ENCODE measurements at places on chromosomes 2 and 18.
A peak's percentile ranks its signal among the peaks of the same experiment; 100 is the strongest.

GRCh38 chr2:200738590-200738989, 73.1 kb upstream of the BZW1 start:
- DNase-seq, result no peak

DNA sequence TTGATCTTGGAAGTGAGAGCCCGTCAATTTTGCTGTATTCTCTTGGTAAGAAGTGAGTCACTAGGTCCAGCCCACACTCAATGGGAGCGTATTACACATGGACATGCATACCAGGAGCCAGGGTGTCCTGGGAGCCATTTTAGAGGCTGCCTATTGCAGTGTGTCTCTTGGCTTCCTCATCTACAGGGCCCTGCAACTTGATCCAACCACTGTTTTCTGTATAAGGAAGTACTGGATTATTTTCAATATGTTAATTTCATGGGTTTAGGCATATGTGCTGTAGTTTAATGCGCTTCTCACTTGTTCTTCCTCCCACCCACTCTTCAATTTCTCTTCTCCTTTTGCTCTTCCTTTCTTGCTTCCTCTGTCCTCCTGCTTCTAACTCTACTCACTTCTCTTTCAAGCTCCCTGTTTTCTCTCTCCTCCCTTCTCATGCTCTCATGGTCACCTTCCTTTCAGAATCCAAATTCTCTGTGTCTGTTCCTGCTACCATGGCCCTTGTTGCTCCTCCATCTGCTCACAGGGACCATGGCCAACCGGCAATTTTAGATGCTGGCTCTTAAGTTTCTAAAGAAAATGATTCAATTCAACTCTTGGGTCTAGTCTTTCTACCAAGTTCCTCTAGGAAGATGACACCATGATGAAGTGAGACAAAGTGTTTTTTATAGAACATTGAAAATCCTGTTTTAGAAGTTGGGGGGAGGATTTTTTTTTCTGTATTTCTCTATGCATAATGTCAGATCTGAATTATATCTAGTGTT, 152.0 kb upstream of the ZEB2 start:
- no peak for DNase-seq

- DNase-seq, result no peak
Measured at GRCh38 chr2:239756790-239757760, 268.1 kb downstream of the NDUFA10 start.

GRCh38 chr2:209942936-209943605, 59.4 kb upstream of the RPE start:
- no peak for DNase-seq

- DNase-seq, result no peak
Measured at GRCh38 chr18:37869051-37869450, 303.5 kb upstream of the CELF4 start.

DNA sequence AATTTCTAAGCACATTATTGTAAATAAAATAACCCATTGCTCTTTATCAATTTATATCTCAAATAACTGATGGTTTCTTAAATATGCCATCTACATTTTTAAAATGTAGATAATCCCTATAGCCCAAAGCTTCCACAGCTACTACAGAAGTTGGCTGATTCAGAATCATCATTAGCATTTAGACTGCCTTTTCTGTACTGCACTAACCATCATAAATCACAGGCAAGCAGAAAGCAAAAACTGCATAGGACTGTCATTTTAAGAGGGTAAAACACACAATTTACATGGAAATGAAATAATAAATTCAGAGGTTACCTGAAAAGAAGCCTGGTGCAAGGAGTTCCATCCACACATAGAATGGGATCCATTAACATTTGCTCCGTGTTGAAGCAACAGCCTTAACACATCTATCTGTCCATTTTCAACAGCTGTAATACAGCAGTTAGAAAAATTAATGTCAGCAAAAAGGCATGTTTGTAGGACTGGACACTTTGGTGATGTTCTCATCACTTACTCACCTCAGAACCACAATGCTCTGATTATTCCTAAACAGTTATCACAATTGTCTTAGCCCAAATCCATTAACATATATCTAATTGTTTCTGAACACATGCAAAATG, 38.4 kb upstream of the CHAC2 start:
- no peak for DNase-seq

GRCh38 chr2:134276381-134277172, 22.7 kb downstream of the MGAT5 start:
- no peak for DNase-seq

DNA sequence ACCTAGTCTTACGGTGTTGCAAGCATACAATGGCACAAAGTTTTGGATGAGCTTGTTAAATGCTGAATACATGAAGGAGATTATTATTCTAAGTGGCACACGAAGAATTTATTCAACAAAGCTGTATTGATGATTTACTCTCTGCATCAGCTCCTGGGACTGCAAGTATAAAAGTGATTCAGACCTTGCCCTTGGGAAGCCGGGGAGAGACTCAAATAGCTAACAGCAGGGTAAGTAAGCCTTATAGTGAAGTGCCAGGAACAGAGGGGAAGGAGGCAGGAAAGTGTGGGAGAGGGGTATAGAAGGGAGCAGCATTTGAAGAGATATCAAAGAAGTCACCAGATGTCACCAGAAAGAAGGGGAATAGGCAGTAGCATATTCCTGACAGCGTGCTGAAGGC, 115.4 kb downstream of the MCFD2 start:
- no peak for DNase-seq

GRCh38 chr2:241966647-241967466, 97.3 kb downstream of the RTP5 start:
- no peak for DNase-seq

DNA sequence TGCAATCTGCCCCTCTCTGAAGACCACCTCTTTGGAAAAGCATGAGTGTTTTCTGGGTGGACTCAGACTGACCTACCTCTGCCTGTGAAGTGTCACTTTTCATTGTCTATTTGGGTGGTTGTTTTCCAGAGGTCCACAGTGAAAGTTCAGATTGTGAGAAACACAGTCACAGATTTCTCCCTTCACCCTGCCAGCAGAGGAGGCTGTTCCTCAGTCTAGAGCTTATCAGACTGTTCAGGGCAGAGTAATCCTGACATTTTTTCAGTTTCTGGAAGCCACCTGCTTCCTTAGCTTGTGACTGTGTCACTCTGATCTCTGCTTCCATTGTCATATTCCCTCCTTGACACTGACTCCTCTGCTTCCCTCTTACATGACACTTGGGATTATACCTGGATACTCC, 55.4 kb upstream of the RMP24 start:
- DNase-seq, result no peak

DNA sequence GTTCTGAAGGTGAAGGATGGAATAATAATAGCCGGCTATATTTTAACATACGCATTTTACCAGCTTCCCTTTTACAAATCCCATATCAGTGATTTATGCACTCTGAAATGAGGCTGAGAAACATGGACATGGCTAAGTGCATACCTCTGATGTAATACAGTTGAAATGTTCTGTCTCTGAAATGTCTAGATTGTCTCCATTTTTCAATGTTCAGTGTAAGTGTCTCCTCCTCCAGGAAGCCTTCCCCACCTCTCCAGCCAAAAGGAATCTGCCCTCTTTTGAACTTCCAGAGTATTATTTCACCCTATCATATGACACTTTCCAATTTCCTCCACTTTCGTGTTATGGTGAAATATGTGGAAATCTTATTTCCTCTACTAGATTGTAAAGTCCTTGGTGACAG, 29.5 kb upstream of the ME2 start:
- no peak for DNase-seq

DNA sequence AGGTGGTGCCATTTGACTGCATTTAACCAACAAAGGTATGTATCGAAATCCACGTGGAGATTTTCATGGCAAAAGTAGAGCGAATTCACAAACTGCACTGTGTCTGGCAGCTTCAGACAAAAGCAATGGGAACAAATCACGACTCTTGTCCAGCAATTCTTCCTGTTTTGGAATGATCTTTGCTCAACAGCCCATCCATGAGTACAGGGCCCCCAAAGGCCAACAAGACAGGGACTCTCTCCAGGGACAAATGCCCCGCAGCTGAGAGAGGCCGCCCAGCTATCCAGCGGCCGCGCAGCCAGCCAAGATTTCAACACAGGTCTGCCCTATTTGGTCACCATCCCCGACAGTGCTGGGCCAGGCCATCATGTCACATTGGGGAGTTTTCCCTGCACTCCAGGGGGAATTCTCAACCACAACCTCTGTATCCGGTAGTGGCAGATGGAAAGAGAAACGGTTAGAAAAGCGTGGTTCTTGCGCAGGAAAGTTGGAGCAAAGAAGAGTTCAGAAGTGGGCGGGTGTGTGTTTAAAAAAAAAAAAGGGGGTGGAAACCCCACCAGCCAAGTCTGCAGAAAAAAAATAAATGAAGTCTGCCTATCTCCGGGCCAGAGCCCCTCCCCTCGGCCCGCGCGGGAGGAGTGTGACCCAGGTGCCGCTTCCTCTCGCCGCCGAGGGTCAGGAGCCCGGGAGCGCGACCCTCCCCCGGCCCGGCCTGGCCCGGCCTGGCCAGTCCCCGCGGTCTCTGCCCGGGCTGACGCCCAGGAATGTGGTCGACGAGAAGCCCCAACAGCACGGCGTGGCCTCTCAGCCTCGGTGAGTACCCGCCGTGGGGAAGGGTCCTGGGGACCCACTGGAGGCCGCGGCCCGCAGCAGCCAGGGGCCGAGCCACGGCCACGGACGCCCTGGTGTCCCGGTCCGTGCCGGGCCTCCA, at the start of gene GYPC:
Gene GYPC (plus strand): TSS at position 659 of the 931 bp plus-strand sequence. CDS start 106 bp downstream, at position 765.
- peak; percentile 37 for DNase-seq

GRCh38 chr2:16218625-16219024, 278.3 kb downstream of the MYCN start:
- no peak for DNase-seq

- DNase-seq, result no peak
Measured at GRCh38 chr2:160353166-160353565, 140.4 kb downstream of the RBMS1 start.

DNA sequence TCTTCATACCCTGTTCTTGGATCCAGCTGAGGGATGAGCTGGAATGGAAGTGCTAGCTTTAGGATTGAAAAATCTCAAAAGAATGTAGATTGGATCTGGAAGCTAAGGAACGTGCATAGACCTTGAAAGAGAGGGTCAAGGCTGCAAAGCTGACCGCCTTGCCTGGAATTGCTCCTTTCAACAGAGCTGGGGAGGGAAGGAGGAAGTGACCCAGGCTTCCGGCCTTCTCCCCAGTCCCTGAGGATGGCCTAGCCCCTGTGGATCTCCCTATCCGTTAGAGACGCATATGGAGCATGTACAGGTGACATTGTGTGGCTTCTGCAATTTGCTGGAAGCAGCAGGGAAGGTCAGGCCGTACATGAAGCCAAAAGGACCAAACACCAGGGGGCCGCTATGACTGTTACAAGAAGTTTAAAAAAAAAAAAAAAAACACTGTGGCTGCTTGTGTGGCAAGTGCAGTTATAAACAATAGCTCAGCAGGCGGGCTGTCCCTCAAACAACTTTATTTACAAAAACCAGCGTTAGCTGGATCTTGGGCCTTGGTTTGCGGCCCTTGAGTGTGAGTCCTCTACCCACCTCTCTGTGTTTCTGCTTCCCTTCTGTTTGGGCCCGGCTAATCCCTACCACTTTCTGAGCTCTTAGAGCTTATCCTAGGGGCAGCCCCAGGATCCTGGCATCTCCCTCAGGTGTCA, 227.6 kb downstream of the SEPTIN10 start:
- no peak for DNase-seq

GRCh38 chr2:54546518-54546917, 90.4 kb downstream of the SPTBN1 start:
- DNase-seq, result no peak

- no peak for DNase-seq
Measured at GRCh38 chr18:47868744-47869143, 61.7 kb downstream of the SMAD2 start.

GRCh38 chr18:32730620-32731091, 42.2 kb downstream of the KLHL14 start:
- DNase-seq, result no peak

DNA sequence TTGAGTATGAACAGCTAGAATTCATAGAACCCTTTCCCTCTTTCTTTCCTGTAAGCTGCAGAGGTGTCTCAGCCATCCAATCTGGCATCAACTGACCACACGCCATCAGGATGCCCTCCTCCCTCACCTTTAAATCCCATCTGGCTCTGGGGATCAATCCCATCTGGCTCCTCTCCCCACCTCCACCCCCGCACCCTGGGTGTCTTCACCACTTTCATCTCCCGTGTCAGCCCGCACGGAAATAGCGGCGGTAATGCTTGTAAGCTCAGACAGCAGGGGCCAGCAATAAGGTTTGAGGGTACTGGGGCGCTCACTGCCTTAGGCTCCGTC, 508 bp upstream of the TUBA4B start:
- no peak for DNase-seq

DNA sequence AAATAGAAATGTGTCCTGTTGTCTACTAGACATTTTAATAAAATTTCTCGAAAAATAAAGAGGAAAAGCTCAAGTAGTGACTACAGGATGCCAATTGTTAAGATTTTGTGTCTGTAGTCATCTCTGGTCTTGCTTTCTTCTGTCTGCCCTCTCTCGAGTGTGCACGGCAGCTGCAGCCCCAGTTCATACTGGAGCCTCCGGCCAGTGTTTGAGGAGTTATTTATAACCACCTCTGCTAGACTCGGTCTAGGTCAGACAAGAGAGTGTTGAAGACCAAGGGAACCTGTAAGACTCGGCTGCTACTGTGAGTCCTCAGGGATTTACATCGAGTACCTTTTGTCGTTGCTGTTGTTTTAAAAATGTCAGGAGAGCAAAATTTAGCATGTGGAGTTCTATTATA, 810.1 kb upstream of the POU3F3 start:
- DNase-seq, result no peak

GRCh38 chr2:160022162-160022561, 40.3 kb downstream of the PLA2R1 start:
- no peak for DNase-seq

DNA sequence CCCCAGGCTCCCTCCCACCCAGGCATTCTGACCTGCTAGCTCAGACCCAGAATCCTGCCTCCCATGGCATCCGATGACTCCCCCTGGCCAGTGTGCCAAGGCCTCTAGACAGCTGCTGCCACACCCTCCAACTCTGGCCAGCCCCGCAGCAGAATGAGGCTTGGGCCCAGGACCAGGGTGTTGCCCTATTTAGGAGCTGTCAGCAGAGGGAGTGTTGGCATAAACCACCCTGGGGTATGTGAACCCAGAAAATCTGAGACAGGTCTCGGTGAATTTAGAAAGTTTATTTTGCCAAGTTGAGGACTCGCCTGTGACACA, 134.3 kb downstream of the KLHL29 start:
- DNase-seq, result no peak

All from stimulated activated CD4-positive, alpha-beta T cell treated with anti-CD3 and anti-CD28 coated beads, Interleukin-2, amount 100 ng/mL, for 48 hours (primary cell).